ENCODE measurements at places on chromosomes 13 and 19.

- no peak for DNase-seq
Observed at GRCh38 chr13:40651866-40652587, 14.4 kb downstream of the FOXO1 start.

GRCh38 chr13:91596842-91597241 lies 198.4 kb downstream of the GPC5 start:
- no peak for DNase-seq

DNA sequence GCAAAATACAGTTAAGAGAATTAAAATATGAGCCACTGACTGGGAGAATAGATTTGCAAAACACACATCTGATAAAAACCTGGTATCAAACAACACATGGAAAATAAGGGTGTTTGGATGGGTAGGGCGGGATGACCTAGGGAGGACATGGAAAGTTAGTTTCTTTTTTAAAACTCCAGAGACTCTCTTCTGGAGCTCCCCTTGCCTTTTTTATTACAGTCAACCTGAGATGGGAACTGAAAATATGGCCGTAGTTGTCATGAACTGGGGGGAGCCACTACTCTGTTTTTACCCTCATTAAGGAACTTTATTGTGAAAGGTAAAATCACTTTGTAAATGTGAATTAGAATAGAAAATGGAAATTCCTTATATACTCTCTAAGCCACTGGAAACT lies 113.0 kb downstream of the ATP11A start:
- DNase-seq: no peak

DNA sequence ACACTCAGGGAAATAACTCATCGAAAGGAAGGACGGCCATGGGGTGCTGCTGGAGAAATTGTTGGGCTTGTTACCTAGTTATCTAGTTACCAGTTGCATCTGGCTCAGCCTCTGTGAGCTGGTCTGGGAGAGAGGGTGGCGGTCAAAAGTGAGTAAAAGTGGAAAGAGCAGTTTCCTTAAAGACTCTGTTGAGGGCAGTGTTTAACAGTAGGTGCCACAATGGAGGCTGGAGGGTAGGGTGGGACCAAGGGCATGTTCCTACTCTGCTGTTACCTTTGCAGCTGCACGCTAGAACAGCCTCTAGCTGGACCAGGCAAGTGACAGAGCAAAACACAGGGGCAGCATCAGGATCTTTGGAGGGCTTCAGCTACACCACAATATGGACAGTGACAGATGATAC lies 228.8 kb upstream of the STARD13 start:
- no peak for DNase-seq

DNA sequence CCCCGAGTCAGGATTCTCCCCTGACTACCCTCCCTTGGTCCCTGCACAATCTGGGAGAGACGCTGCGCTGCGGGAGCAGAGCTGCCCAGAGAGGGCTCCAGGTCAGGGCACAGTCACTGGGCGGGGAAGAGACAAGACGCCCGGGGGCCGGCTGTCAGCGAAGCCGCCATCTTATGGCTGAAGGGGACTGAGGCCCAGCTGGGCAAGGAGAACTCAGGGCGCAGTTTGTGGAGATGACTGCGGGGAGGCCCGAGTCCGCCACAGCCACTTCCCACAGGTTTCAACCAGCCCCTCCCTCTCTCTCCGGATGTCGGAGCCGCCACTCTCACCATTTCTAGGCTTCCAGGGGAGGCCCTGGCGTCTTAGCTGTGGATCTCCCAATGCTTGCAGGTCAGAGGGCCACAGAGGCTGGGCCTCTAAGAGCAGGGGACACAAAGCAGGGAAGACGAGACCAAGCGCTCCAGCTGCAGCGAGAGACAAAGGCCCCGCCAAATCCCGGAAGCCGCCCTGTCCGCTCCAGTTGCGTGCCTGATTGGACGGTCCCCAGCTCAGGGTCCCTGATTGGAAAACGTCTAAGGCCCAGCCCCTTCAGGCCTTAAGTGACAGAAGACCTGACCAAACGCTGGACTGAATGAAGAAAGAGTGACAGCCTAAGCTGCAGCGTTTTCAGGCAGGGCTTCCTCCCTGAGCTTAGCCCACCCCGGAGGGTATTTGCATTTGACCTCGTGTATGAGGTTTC lies at the start of gene ZNF724:
Gene ZNF724 (minus strand): TSS at position 484 of the 739 bp plus-strand sequence. CDS start 152 bp downstream, at position 332.
- DNase-seq: peak; percentile 88

DNA sequence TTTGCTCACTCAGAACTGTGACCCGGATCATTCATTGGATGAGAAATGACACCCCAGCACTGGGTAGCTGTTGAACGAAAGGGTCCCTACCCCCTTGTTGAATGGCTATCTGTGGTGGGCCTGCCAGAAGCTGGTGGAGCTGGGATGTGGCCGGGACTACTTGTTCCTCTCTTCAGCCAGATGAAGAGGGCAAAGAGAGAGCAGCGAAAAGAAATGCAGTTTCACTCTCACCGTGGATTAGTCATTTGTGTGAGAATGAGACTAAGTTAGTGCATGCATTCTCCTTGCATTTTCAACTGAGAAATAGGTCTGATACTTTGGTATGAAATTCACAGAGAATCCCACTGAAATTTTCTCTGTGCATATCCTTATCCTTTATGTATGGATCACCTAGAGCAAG lies 553.1 kb downstream of the IRS2 start:
- DNase-seq: no peak

GRCh38 chr13:109140479-109141349 lies 511.3 kb downstream of the MYO16 start:
- DNase-seq: no peak

DNA sequence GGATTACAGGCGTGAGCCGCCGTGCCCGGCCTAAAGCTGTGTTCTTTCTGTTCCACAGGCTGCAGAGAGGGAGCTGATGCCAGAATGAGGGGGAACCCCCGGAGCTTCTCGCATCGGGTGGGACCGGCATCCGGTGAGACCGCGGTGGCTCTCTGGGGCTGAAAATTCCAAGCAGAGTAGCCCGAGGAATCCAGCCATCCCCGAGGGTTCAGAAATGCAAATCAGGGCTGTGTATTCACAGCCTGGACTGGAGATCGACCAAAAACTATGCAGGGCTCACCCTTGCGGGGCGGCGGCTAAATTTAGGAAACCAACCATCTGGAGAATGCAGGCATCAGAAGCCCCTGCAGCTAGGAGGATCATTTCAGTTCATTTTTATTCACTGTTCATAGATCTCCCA lies 99.2 kb downstream of the GNG7 start:
- DNase-seq: peak; percentile 28

DNA sequence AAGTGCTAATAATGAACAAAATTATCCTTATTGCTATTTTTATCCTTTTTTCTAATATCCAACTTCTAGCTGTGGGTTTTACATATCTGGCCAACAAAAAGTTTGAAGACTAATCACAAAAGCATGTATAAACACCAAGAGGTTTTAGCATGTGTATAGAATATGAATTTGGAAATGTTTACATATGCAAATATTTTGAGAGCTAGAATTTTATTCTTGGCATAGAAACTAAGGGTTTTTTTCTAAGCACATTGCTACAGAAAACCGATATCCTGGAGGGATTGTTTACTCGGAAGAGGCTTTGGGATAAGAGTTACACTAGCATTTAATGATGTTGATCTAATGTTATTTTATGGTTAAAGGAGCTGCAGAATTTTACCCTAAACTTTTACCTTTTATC lies 392.1 kb downstream of the EFNB2 start:
- DNase-seq: no peak

GRCh38 chr13:35092751-35093150 lies 150.7 kb downstream of the NBEA start:
- no peak for DNase-seq

GRCh38 chr13:44796597-44797490 lies 192.4 kb downstream of the NUFIP1 start:
- DNase-seq: no peak

GRCh38 chr19:2546128-2547032 lies 70.5 kb downstream of the GADD45B start:
- peak; percentile 44 for DNase-seq

DNA sequence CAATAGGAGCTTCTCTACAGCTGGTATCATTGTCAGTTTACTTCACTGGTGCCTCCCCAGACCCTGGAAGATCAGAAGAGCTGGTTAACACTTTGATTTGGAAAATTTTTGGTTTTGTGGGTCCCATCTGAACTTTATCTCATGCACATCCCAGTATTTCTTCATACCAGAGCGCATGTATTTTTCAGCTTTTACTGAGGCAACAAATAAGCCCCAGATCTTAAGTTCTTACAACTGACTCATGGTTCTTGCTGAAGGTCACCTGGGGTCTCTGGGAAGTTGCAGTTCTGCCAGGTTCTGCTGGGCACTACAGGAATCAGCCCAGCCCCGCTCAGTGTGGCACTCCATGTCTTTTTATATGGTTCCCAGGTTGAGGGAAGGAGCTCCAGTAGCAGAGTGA lies 1249.9 kb downstream of the EFNB2 start:
- DNase-seq: no peak

DNA sequence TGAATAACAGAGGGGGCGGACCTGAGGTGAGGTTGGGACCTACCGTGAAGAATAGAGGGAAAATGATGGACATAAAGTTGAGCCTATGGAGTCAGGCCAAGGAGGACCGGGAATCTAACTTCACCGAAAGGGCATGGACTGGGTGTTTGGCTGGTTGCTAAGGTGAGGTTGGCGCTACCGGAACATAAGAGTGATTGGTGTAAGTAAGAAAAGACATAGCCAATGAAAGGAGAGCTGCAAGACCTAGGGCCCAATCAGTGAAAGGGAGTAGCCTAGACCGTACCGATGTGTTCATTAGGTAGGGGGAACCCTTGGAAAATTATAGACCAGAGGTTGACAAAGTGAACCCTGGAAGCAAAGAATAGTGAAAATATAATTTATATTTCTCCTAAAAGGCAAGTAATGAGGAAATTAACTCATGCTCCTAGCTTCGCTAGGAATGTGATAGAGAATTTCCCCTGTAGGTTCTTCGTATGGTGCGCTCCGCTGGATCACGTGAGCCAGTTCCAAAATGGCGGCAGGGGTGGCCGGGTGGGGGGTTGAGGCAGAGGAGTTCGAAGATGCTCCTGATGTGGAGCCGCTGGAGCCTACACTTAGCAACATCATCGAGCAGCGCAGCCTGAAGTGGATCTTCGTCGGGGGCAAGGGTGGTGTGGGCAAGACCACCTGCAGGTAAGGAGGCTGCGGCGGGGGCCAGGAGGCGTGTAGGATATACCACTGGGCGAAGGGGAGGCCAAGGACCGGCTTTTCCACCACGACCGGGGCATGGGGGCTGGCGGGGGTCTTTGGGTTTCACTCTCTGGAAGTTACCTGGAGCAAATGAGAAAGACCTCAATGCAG lies at the start of gene GET3:
Gene GET3 (plus strand): TSS at position 503 of the 840 bp plus-strand sequence. CDS start 9 bp downstream, at position 512.
- DNase-seq: peak; percentile 86

DNA sequence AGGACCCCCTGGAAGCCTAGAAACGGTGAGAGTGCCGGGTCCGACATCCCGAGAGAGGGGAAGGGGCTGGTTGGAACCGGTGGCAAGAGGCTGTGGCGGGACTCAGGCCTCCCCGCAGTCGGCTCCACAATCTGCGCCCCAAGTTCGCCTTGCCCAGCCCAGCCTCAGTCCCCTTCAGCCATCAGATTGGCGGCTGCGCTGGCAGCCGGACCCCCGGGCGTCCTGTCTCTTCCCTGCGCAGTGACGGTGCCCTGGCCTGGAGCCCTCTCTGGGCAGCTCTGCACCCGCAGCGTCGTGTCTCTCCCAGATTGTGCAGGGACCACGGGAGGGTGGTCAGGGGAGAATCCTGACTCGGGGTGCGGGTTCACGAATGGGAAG lies 315 bp downstream of the ZNF492 start:
- no peak for DNase-seq

DNA sequence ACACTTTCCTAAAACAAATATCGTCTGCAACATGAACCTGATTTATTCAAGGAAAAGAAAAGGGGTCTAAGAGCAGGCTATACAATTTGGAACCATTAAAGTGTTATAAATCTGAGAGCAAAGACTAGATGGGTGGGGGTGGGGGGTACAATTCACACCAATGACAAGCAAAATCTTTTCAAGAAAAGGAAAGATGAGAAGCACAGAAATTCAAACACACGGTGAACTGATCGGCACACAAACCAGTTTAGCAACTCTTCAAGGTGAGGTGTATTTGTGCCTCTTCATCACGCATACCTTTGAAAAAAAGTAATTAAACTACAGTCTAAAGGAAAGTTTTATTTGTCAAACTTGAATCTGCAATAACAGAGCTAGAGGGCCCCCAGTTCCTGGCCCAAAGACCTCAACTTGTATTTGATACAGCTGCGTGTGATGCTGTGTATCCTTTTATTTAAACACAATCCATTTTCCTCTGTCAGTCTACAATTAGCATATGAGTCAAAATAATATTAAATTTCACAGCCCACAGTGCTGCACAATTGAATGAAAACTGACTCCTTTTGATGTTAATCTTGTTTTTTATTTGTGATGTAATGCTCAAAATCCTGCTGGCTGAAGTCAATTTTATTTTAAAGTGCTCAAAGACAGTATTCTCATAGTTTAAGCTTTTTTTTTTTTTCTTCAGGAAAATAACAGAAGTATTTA lies 14.2 kb downstream of the EFNB2 start:
- DNase-seq: no peak

DNA sequence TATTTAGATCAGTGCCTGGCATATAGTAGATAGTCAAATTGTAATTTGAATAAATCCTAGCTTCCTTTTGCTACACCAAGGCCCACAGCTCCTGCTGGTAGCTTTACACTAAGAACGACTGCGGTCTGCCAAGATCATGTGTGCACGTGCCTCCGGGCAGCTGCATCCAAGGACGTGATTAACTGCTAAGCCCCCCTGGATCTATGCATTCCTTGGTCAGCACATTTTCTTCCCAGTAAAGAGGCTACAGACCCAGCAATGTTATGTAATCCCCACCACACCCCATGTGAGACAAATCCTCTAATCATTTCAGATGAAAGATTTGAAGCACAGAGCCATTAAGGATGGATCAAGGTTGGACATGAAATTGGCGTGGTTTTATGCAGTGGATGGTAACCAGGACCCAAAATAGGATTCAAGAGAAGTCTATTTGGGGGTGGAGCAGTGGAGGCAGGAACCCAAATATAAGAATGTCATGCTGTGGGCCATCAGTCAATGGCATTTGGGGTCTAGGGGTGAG lies 65.2 kb upstream of the PEG3 start:
- DNase-seq: no peak

DNA sequence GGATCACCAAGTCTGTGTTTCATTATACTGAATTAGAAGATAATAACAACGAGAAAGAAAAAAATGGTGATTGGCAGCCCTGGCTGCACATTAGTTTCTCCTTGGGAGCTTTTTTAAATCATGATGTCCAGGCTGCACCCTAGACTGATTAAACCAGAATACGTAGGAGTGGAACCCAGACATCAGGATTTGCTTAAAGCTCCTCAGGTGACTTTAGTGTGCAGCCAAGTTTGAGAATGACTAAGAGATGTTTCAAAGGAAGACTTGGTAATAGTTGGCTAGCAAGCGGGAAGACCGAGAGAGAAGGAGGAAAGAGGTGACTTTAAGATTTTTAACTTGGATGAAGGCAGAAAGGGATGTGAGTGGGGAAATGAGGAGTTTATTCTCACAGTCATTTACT lies 71.4 kb upstream of the SERP2 start:
- no peak for DNase-seq

DNA sequence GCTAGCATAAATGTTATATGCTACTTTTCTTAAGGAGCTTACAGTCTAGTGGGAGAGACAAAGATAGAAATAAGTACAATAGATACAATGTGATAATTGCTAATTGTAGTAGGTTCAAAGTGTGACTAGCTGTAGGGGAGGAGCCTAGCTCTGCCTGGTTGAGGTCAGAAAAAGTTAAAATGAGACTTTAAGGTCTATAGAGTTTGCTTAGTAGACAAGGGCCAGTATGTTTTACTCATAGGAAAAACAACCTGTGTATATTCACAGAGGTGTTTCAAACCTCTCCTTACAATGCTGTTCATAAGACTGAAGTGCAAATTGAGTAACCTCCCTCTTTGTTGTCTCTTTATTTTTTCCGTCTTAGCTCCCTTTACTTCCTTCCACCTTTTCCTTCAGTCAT lies 56.1 kb downstream of the PDS5B start:
- no peak for DNase-seq

GRCh38 chr13:83452292-83452950 lies 429.9 kb downstream of the SLITRK1 start:
- DNase-seq: no peak

Measured in CD8-positive, alpha-beta memory T cell (primary cell).